Activated naive CD4-positive, alpha-beta T cell (primary cell): ENCODE measurements at places on chromosomes 12 and 14.

DNA sequence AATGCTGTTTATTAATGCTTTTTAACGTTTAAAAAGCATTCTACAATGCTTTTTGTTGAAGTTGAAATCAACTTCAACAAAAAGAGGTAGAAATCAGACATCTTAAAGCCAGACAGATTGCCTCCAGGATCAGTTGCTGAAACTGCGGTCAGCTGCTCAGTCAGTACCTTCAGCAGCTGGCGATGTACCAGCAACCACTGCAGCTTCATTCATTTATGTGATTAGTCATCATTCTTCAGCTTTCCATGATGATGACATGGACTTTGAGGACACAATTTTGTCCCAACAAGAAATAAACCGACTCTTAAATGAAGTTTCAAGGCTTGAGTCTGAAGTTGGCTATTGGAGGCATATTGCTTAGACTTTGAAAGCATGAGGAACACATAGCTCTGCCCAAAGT is 31.5 kb upstream of the NUAK1 start:
- DNase-seq = no peak

- no peak for DNase-seq
These were observed 24.0 kb downstream of the SYT1 start for GRCh38 chr12:78888568-78888967.

- DNase-seq = no peak
These were observed 31.7 kb downstream of the ETV6 start for GRCh38 chr12:11681207-11681606.

GRCh38 chr12:116249938-116250337 is 27.6 kb downstream of the MED13L start:
- DNase-seq = no peak

DNA sequence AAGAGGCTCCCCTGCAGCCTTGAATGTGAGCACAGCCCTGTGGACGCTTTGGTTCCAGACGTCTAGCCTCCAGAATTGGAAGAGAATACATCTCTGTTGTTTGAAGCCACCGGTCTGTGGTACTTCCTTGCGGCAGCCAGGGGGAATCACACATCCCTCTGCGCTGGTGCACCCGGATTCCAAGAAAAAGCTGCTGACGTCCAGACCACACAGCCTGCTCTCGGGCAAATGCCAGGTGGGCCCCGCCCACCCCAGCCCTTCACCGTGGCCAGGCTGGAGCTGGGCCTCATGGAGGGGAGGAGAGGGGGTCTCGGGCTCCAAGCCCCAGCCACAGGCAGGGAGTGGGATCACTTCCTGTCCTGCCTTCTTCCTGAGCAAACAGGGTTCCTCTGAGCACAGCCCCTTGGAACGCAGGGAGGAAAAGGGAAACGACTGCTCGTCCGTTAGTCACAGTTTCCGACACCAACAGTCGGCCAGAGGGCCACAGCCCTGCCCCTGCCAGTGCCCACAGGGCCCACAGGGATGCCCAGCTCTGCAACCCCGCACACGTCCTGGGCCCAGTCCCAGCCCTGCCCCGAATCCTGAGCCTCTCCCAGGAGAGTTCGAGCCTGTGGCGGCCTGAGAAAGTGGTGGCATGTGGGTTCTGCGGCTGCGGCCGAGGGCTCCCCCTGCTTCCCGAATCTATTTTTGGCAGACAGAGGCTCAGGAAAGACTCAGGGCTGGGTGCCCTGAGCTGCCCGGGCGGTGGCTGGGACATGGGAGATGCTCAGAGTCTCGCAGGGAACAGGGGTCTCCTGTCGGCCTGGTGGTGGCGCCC is 85.3 kb downstream of the RFLNA start:
- no peak for DNase-seq

DNA sequence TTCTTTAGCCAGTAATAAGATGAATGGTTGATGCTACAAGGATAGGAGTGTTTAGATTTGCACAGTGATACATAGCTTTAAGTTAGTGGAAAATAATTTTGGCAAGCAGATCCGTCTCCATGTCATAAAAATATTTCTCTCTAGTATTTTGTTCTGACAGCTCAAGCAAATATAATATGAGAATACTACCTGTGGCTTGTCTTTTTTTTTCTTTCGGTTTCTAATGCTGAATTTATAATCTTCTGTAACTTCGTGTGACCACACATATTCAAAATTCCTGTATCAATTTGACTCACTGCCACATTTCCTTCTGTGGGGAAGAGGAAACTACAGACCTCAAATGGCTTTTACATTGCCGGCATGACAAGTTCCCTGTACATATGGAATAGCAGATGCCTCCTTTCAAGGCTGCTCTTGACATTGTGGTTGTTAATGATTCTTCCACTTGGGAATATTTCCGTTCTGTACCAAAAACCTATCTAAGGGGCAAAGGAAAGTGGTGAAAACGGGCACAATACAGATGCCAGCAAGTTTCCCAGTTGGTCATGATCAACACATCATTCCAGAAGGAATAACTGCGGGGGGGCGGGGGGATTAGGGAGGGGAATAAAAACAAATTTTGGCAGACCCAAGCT is 103.6 kb upstream of the CCDC91 start:
- no peak for DNase-seq

DNA sequence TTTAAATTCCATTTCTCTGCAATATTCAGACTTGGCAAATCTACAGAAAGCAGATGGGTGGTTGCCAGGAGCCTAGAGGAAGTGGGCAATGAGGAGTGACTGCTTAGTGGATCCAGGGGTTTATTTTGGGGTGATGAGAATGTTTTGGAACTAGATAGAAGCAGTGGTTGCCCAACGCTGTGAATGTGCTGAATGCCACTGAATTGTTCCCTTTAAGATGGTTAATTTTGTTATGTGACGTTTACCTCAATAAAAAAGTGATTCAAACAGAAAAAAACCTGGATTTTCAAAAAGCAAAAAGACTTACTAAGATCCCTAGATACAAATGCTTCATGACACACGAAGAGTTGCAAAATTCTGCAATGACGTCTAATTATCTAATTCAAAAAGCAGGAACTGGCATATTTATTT is 34.2 kb downstream of the DAO start:
- no peak for DNase-seq

- DNase-seq = no peak
These were observed 234.7 kb upstream of the TBX3 start for GRCh38 chr12:114918535-114919233.

GRCh38 chr14:59919570-59920377 is at the start of gene LRRC9:
Gene LRRC9 (plus strand): TSS chr14:59920144.
- DNase-seq = no peak

DNA sequence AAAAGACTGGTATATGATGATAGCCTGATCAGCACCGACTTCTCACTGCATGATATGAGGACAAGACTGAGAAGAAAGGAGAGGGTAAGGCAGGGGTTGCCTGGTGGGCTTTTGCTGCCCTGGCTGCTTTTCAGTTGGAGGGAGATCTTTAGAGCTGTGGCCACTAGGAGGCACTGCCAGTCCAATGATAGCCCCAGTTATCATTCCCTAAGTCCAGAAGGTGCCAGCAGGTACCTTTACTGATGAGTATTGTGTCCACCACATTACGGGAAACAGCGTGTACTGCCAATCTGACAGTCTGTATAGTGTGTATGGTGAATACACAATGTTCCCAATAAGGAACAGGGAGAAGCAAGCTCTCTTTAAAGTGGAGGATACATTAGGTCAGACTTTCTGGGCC is 55.8 kb upstream of the CCDC175 start:
- DNase-seq = no peak

- DNase-seq = no peak
These were observed 7.7 kb downstream of the DDN start for GRCh38 chr12:48991247-48992050.

DNA sequence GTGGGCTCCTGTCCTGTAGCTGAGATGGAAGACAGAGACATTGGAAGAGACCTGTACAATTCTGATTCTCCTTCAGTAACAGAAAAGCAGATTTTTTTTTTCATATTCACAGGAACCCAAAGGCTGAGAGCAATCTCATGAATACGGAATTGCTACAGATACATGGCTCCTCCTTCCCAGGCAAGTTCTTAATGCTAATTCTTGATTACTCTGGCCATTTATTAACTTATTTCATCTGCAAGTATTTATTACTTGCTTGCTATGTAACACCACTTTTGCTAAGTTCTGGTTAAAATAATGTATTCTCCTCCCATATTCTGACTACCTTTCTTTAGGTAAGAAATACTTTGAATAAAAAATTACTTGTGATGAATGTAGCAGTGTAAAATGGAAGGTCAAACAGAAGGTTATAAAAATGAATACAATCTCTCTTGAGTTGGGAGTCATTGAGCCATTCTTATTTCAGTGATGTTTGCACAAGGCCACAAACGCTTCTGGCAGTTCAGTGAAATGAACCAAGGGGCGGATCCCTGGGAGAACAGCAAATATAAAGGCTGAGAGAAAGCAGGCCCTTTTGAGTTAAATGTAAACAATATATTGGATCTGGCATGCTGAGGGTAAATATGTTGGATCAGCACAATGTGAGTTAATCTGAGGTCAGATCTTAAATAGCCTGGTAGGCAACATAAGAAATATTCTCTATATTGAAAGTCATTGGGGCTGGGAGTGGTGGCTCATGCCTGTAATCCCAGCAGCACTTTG is 37.6 kb downstream of the MUCL1 start:
- DNase-seq = no peak

DNA sequence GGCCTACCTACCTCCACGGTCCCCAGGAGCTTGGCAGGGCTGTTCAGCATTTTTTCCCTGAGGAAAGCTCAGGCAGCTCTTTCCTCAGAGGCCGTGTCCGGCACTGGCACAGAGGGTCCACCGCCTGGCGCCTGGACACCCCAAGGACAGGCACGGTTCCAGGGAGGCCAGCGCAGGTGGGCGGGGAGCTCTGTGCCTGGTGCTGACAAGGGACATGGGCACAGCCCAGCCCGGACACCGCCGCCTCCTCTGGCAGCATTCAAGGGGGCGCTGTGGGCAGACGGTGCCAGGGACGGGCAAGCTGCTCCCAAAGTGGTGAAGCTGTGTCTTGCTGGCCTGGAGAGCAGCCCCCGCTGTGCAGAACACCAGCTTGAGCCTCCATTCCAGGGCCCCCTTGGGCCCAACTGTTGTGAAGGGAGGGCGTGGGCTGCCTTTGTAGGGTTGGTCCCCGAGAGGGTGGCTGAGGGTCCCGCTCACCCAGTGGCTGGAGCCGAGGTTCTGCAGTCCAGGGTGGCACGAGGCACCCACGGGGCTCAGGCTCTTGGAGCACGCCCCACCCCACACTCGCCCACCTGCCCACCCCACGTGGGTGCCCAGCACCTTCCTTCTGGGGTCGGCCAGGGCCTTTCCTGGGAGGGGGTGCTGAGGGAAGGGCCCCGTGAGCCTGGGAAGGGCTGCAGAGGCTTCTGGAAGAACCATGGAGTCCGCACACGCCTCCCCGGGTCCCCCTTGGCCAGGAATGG is 29.3 kb upstream of the TEX22 start:
- no peak for DNase-seq

DNA sequence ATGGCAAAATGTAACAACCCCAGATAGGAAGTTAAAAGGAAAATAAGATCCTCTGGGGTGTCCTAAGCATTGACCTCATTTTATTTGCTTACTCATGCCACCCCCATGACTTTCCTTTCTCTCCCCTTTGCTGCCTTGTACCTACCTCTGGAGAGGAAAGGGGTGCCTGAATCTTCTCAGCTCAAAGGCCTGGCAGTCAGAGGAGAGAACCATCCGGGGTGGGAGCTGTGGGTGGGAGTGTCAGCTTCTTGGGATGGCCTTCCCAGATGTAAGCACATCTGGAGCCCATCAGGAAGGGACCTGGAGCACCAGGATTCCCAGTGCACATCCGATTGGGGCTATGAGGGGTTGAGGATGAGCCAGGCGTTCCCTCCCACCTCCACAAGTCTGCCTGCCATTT is 5.2 kb upstream of the ITGA5 start:
- DNase-seq = no peak

DNA sequence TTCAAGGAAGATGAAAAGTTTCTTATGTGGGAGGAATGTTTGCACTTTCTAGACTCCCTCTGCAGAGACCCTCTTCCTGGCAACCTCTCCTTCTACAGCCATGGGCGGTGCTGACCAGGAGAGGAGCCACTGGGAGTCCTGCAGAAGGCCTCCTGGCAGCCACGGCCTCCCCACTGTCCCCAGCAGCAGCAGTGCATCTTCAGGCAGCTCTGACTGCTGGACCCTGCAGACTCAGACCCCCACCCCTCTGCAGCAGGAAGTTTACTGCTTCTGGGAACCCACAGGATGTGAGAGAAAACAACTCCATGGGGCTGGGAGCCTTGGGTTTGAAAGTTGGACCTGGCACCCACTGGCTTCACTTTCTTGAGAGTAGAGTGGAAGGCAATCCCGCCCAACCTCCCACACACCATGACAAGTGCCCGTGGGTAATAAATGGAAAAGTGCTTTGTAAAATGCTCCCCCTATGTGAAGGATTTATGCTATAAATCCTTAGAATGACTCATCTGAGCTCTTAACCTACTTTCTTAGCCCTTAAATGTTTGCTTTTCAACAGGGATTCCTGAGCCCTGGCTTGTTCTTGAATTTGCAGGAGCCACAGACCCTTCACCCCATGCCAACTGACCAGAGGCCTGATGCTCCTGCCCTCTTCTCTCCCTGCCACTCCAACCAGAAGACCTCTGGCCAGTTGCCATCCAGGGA is 37.5 kb upstream of the DDX11 start:
- DNase-seq = no peak

DNA sequence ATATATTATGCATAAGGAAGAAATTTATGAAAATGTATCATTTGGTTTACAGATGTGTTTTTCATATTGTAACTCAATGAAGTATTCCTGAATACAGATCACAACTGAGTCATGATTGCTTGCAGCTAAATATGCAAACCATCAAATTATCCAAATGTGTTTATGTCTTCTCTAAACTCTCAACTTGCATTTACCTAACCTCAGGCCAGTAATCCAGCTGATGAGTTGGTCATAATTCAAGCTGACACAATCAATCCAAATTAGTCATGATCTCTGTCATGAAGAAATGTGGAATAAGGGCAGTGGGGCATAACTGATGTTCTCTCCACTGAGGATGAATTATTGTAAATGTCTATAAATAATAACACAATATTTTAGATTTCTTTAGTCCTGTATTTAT is 104.8 kb upstream of the CNTN1 start:
- DNase-seq = no peak

- DNase-seq = no peak
These were observed 182.7 kb downstream of the PCNX1 start for GRCh38 chr14:71089971-71090370.

GRCh38 chr12:90216815-90217214 is 508.2 kb upstream of the ATP2B1 start:
- no peak for DNase-seq

GRCh38 chr14:61493239-61493638 is 171.9 kb downstream of the PRKCH start:
- DNase-seq = no peak

DNA sequence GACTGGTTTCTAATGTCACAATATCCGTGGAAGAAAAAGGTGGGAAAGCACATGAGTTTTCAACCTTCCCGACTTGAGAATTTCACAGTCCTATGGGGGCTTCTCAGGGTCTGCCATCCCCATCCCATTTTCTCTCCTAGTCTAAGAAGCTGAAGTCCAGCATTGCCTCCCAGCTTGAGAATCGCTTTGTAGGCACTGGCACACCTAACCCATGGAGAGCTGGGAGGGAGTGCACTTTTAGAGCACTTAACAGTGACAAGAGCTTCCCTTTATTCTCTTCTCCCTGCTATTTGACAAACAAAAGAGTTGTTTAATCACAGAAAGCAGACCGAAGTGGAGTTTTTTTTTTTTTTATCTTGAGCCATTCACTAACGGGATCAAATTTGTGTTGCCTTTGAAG is 22.8 kb upstream of the SRRM4 start:
- no peak for DNase-seq
